ENCODE measurements at places on chromosomes 11 and 22.

GRCh38 chr11:74634537-74634936 lies 42.2 kb downstream of the POLD3 start:
- no peak for DNase-seq

- no peak for DNase-seq
These were observed 20.2 kb upstream of the SHISAL1 start for GRCh38 chr22:44332946-44333345.

GRCh38 chr11:36475192-36475591 lies 34.9 kb downstream of the TRAF6 start:
- DNase-seq: no peak

GRCh38 chr11:2867722-2868505 lies 17.7 kb downstream of the CDKN1C start:
- no peak for DNase-seq

DNA sequence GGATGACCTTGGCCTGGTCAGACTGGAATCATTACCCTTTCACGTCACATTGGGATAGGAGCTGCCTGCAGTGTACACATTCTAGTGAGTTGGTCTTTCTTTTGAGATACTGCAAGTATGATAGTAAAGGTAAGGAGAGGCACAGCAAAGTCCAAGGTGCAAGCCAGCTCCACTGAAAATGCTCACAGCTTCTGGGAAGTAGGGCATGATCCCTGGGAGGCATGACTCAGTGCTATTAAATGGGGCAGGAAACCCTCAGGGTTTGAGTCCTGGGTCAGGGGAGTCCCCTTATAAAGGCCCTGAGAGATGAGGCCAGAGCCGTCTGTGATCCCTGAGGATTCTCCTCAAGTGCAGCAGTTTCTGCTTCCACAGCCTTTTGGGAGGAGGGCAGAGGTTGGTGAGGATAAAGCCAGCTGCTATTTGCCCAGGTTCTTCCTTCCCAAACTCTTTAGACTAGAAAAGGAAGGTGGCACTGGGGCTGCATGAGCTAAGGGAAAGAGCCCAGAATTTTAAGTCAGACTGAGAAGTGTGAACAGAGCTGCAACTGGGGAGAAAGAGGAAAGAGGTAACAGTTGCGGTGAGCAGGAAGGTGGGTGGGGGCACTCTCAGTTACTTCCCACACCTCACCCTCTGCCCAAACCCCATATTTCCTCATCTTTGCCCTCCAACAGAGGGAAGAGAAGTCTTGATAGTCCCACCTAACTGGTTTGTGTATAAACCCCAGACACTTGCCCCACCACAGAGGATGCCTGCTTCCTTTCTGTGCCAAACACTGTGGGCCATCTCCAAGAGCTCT lies 14.4 kb upstream of the OR52K1 start:
- no peak for DNase-seq

GRCh38 chr22:50612528-50613221 lies 12.1 kb downstream of the MAPK8IP2 start:
- DNase-seq: no peak

DNA sequence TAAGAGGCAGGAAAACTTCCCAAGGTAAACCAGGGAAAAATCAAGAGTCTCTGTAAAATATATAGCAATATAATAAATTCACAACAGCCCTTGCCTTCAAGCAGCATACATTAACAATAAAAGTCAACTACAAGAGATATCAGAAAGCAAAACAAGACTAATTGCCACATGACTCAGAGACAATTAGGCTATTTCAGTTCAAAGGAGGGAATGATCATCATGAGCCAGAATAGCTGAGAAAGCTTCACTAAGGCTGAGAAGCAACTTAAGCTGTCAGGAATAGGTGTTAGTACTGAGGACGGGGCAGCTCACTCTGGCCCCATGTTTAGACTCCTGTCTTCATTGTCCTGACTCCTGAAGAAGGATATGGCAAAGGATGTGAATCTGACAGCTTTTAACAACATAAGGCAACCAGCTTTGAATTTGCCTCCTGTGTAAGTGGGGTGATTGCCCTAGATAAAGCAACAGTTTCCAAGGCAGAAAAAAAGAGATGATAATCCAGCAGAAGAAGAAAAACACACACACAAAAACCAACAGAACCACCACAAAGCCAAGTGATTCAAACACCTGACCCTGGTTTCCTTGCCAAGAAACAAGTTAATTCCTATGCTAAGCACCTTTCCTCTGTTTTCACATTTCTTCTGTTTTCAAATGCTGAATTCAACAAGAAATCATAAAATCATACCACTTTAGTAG lies 60.8 kb downstream of the SIK3 start:
- DNase-seq: no peak

- no peak for DNase-seq
These were observed 89.6 kb upstream of the API5 start for GRCh38 chr11:43222215-43222614.

GRCh38 chr11:68538025-68538424 lies 77.5 kb downstream of the PPP6R3 start:
- DNase-seq: no peak

GRCh38 chr22:28989484-28989883 lies 72.1 kb downstream of the C22orf31 start:
- DNase-seq: no peak

GRCh38 chr11:95831198-95831883 lies 41.0 kb downstream of the CEP57 start:
- no peak for DNase-seq
